Vagina (tissue), 2 donors: ENCODE measurements at places on chromosomes 12 and 14. TPM values are rescaled to one million over a fixed set of nuclear protein-coding genes. Genes with fewer than 3 reads are reported as not detected.

AQP6 gene
- not detected for total RNA-seq

RASSF9 gene
- 1.7 TPM for total RNA-seq

DBX2 gene
- total RNA-seq: not detected

HCAR1 gene
- total RNA-seq: 0.25 TPM

SYT1 gene
- 13.3 TPM for total RNA-seq

LAG3 gene
- total RNA-seq: 10.3 TPM

IL26 gene
- total RNA-seq: not detected

NANOG gene
- 13.3 TPM for total RNA-seq

SIRT4 gene
- total RNA-seq: not detected

HELB gene
- total RNA-seq: 5.2 TPM

MDGA2 gene
- total RNA-seq: not detected

SYNDIG1L gene
- total RNA-seq: not detected

HECTD1 gene
- 325 TPM for total RNA-seq

PTPRQ gene
- total RNA-seq: 0.25 TPM

NKX2-1 gene
- total RNA-seq: not detected

POTEG gene
- total RNA-seq: not detected

MSI1 gene
- total RNA-seq: 3.7 TPM

DNA sequence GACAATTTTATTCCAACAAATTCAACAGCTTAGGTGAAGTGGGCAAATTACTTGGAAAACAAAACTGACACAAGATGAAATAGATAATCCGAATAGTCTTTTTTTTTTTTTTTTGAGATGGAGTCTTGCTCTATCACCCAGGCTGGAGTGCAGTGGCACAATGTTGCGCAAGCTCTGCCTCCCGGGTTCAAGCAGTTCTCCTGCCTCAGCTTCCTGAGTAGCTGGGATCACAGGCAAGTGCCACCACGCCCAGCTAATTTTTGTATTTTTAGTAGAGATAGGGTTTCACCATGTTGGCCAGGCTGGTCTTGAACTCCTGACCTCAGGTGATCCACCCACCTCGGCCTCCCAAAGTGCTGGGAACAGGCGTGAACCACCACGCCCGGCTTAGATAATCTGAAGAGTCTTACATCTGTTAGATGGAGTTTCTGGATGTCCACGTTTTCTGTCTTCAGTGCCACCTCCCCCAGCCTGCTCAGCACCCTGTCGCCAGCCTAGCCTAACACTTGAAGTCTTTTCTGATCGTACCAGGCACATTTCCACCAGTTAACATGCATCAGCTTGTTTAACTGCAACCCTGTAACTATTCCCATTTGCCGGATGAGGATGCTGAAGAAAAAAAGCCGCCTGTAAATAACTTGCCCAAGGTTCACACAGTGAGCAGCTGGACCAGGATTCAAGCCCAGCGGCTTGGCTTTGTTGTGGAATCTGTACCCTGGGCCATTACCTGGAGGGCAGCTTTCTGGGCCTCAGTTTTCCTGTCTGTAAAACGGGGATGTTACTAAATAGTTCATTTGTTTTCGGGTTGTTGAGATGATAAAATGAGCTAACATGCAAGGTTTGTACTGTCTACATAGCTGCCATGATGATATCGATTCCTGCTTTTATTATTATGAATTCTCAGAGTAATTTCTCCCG lies 26.4 kb downstream of the FBRSL1 start:
- no peak for DNase-seq

GRCh38 chr12:125032466-125033152 lies 32.6 kb upstream of the AACS start:
- no peak for DNase-seq

DNA sequence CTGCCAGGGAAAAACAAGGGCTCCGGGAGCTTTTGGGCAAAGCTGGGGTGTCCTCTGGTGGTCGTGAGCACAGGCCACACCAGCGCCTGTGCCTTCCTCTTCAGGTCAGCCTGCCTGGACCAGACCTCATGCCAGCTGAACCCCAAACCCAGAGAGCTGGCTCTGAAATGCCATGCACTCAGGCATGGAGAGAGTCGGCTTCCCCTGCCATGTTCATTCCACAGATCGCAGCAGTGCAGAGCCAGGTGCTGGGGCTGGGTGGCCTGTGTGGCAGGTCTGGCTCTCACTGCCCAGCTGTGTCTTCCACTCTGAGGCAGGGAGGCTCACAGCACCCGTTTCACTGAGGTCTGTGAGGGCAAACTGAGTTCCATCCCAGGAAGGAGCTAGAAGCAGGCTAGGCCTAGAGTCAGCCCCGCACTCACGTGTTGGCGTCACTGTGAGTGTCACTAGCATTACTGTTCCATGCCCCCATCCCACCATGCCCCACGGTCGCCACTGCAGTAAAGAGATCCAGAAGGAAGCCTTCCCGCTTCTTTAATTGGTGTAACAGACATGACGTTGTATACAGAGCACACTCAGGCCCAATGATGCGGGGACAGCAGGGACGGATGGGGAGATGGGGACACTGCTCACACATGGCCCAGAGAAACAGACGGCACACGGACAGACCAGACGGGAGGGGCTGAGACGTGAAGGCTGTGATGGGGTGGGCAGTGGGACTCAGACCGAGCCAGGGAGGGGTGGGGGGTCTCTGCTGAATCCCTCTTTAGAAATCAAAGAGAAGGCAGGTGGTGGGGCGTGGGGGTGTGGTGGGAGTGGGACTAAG lies 2.7 kb downstream of the ARL6IP4 start:
- no peak for DNase-seq

DNA sequence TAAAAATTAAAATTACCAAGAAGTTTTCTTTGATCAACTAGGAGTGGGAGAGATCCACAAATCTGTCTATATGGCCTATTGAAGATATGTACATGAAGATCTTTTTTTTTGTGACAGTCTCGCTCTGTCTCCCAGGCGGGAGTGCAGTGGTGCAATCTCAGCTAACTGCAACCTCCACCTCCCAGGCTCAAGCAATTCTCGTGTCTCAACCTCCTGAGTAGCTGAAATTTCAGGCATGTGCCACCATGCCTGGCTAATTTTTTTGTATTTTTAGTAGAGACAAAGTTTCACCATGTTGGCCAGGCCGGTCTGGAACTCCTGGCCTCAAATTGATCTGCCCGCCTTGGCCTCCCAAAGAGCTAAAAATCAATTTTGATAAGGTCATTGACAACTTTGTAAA lies 4.6 kb upstream of the NFATC4 start:
- no peak for DNase-seq

DNA sequence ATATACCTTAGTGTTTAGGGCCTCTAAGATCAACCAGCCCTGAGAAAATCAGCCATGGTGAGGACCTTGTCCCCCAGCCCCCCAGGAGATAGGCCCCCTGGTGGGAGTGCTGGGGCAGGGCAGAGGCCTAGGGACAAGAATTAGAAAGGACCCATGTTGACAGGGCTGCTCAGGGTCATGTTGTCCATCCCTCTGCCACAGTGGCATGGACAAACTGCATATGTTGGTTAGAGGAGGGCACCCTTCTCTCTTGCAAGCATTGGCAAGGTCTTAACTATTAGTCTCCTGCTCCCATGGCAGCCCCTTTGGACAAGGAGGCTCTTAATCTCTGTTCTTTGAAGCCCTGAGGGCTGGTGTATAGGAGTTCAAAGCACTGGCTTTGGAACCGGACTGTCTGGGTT lies 755 bp upstream of the PTPN6 start:
- no peak for DNase-seq

- DNase-seq: no peak
Measured at GRCh38 chr14:89476354-89476896, 59.4 kb upstream of the FOXN3 start.

- DNase-seq: no peak
Measured at GRCh38 chr14:72075649-72076334, 143.6 kb downstream of the RGS6 start.

DNA sequence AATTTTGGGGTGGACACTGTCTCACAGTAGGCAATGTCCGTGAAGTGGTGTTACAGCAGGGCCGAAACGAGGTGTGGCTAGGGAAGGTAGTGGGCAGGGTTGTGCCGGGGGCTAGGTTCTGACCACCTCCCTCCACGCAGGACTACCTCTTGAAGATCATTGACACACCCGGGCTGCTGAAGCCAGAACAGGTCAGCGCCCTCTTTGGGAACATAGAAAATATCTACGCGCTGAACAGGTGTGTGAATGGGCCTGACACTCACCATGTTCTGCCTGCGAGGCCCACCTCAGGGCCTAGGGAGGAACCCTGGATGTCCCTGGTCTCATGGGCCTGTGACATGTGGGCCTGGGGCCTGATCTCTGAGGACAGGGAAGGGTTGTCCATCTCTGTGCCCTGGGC lies 24.6 kb downstream of the PLEKHG3 start:
- no peak for DNase-seq

DNA sequence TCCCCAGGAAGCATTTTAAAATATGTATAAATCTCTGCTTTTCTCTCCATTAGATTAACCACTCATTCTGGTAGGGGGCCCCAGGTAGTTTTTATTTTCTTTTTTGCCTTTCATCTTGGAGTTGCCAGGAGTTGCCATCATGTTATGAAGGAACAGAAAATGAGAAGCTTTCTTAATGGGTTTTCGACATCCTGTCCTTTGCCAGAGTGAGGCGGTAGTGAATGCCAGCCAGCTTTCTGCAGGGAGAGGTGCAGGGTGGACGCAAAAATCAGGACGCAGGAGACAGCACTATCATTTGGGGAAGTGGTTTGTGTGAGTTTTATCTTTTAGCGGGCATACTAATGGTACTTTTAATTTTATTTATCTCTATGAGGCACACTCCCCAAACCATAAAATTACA lies 1.7 kb downstream of the RASSF8 start:
- no peak for DNase-seq

DNA sequence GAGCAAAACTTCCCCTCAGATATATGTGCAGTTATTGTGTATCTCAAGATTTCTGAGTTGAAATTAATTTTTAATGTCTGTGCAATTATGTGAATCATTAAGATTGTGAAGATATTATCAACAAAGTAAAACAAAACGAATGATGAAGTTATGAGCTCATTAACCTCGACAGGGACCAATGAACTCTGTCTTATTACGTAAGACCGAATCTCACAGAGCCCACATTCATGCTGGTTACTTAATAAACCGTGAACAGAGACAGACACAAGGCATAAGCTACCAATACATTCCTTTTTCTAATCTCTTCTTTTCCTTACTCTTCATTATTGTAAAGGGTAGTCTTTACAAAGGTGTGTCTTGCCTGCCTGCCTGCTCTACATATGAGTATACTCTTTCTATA lies 568.7 kb downstream of the RPS29 start:
- no peak for DNase-seq

- no peak for DNase-seq
Measured at GRCh38 chr14:99875836-99876235, 82.6 kb downstream of the EML1 start.

DNA sequence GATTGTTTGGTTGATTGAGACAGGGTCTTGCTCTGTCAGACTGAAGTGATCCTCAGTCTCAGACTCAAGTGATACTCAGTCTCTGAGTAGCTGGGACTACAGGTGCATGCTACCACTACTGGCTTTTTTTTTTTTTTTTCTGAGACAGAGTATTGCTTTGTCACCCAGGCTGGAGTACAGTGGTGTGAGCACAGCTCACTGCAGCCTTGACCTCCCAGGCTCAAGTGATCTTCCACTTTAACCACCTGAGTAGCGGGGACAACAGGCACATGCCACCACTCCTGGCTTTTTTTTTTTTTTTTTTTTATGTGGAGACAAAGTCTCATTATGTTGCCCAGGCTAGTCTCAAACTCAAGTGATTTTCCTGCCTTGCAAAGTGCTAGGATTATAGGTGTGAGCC lies 31.8 kb downstream of the CPSF2 start:
- DNase-seq: no peak

DNA sequence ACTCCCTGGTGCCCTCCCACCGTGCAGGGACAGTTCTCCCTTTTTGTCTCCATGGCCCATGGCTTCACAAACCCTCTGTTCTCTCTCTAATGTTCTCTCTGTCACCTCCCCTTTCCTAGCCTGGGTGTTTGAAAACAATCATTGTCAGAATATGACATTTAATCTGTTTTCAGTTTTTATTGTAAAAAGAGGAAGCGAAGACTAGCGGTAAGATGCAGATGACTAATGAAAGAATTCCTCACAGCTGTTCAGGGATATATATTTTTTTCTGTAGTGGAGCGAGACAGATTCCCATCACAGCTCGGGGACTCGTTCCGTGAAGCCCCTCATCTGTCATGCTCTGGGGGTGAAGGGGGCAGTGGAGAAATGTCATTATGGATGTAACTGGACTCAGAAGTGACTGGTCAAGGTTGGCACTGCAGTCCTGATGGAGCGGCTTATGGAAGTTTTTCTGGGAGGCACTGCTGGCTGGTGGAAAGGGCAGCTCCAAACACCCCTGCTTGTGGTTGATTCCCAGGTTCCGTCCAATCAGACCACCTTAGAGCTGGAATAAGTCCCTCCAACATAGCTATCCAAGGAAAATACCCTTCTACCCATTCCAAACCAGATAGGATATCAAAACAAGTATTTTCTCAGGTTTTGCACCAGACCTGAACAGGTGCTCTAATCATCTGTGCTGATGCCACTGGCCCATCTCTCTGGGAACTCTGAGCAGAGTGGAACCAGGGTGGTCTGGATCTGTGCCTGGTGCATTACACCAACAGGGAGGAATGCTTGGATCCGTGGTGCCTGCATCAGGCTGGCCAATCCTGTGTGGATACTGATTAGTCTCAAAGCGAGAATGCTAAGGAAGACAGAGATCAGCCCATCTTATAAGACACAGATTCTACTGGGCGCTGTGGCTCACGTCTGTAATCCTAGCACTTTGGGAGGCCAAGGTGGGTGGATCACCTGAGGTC lies 84.7 kb downstream of the GPATCH2L start:
- DNase-seq: no peak

DNA sequence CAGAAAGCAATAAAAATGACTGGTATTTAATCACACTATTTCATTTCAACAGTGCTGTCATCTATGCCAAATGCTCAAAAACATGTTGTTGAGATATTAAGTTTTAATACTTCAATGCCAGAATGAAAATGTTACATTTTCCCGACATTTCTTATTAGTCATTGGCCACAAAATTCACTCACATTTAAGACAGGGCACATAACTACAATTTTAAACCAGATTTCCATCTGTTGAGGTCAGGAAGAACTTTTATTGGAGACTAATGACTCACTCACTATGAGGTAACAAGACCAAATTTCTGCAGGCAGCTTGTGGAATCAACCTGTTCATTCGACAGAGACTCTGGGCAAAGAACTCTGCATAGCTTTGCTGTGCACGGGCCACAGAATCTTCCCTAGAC lies 36.8 kb downstream of the PPTC7 start:
- DNase-seq: no peak

DNA sequence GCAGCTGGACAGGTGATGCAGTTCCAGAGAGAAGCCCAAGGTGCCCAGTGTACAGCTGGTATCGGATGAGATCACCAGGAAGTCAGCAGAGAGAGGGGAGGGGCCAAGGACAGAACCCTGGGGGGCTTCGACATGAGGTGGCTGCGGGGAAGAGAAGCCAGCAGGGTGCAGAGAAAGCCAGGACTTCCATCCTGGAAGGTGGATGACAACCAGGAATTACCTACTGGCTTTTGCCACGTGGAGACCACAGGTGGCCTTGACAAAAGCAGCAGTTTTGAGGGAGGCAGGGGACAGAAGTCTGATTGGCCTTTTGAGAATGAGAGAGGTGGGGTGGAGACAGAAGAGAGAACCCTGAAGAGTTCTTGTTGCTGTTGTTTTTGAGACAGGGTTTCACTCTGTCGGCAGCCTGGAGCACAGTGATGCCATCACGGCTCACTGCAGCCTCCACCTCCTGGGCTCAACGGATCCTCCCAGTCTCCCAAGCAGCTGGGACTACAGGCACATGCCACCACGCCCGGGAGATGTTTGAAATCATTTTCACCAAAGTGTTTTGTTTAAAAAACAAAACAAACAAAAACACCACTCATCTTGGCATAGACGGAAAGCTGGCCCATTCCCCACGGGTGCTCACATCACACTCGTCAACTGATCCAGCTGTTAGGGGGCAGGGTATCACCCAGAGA lies 35.2 kb downstream of the CDC42BPB start:
- no peak for DNase-seq
